Natural killer cell (primary cell): ENCODE measurements at places on chromosomes 13 and 19. TPM values are rescaled to one million over a fixed set of nuclear protein-coding genes. Genes with fewer than 3 reads are reported as not detected.

GRCh38 chr13:76461999-76462398 lies 424.2 kb downstream of the KCTD12 start:
- DNase-seq, result no peak

GRCh38 chr13:105291987-105292386 lies 1243.5 kb downstream of the EFNB2 start:
- no peak for DNase-seq

DNA sequence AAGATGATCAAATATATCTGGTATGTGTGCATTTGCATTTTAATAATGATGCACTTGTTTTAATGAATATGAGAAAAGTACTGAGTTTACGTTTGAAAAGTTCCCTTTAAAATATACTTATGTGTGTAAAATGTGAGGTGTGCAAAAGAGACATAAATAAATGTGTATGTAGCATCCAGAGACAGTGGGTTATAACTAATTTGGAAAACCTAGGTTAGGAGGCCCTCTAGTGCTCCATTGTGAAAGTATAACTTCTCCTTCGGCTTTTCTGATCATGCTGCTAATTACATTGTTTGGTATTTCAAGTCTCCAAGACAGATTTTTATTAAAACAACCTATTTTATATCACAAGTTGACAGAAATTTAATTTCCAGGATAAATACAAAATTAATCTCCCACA lies 30.1 kb downstream of the SCEL start:
- peak; percentile 41 for DNase-seq

DNA sequence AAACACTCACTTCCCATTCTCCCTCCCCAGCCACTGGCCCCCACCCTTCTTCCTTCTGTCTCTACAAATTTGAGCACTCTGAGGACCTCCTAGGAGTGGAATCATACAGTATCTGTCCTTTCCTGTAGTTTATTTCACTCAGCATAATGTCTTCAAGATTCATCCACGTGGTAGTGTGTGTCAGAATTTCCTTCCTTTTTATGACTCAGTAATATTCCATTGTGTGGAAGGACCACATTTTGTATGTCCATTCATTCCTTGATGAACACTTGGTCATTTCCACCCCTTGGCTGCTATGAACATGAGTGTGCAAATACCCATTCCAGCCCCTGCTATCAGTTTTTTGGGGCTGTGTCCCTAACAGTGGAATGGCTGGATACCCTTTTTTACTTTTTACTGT lies 9.8 kb downstream of the KLF2 start:
- peak; percentile 20 for DNase-seq

DNA sequence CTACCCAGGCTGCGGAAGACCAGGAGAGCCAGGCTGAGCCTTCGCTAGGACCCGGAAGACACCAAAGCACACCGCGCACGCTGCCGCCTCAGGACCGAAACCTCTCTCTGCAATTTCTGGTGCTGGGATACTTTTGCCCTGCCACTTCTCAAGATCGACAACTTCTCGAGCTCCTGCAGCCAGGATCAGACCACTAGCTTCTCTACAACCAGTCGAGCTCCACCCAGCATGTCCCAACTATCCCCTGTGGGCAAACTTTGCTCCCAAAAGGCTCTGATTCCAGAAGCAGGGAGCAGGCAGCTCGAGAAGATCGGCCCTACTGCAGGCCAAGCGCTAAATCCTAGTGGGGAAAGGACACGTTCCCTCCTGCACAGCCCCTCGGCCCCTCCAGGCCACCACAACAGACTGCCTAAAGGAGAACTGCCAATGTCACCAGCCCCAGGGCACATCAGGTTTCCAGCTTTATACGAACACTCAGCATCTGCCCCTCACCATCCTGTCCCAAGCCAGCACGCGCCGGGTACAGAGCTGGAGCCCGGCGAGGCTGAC lies 979 bp downstream of the AKAP8 start:
- peak; percentile 76 for DNase-seq

NKPD1 gene
- 0.55 TPM for total RNA-seq

CD33 gene
- 6.5 TPM for total RNA-seq

TNFRSF19 gene
- total RNA-seq, result 0.07 TPM
